ENCODE measurements at places on chromosomes 7 and 10. TPM values are rescaled to one million over a fixed set of nuclear protein-coding genes. Genes with fewer than 3 reads are reported as not detected.

- no peaks in the 10 kb centered on the region for H3K36me3 ChIP-seq
- H3K4me1 ChIP-seq = peaks cover 39% of the 10 kb centered on the region
- peak overlapping the region; percentile 71 for H3K4me3 ChIP-seq
- peak overlapping the region; percentile 66 for H3K27ac ChIP-seq
- H3K27me3 ChIP-seq = no peaks in the 10 kb centered on the region
Measured at GRCh38 chr10:75043256-75044131, 68.0 kb upstream of the SAMD8 start.

DNA sequence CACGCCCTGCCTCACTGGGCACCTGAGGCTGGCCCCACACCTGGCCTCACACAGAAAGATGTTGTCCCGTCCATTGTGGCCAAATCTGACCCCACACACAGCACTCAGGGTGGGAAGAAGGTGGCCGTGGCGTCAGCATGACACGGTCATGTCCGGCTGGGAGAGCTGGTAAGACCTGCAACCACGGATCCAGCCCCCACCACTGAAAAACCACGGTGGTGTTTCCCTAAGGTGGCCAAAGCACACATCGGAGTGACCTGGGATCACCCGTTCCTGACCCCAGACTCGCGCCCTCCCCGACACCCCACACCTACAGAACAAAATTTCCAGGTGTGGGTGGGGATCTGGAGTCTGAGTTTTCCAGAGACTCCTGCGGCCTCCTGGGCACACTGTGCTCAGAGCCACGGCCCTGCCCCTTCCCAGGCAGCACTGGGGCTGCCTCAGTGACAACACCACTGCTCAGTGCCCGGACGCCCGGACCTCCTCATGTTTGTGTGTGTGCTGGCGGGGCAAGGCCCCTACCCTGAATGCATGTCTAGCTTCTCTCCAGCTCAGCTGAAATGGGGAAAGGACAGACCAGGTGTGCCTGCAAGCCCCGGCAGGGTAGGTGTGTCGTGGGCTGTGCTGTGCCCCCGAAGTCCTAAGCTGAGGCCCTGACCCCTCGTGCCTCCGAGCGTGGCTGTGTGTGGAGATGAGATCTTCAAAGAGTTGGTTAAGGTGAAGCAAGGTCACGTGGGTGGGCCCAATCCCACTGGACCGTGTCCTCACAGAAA lies 36.1 kb downstream of the STK32C start:
- H3K4me3 ChIP-seq = no peak overlapping the region
- H3K36me3 ChIP-seq = no peaks in the 10 kb centered on the region
- no peaks in the 10 kb centered on the region for H3K27me3 ChIP-seq
- no peak for DNase-seq
- H3K4me1 ChIP-seq = no peaks in the 10 kb centered on the region
- no peak overlapping the region for H3K27ac ChIP-seq

DNA sequence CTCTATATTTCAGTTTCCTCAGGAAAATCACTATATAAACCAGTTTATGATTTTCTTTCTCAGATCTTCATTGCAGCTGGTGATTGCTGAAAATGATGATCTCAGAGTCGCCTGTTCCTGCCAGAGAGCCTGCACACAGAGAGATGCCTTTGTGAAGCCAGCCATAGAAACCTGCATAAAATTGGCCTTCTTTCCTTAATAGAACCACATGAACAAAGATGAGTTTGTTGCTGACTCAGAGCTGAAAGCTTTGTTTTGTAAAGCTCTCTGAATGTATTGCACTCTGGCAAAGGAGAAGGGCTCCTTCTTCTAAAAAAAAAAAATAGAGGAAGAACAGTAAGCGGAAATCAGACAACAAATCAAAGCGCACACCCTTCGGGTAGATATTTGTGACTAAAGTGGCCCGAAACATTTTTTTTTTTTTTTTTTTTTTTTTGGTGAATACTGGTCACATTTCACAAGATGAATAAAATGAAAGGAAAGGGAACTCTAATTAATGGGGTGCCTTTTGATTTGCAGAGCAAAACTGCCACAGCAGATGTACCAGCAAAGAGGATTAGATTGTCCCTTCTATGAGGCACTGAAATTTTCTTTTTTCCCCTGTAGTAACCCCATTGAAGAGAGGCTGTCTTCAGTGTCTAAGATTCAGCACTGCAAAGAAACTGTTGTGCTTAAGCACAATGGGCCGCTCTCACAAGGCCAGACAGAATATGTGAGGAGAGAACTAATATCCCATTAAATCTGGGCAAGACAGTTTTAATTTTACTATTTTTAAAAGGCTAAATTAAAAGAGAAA lies 75.1 kb upstream of the PTPRZ1 start:
- no peaks in the 10 kb centered on the region for H3K4me1 ChIP-seq
- H3K27me3 ChIP-seq = no peaks in the 10 kb centered on the region
- H3K4me3 ChIP-seq = no peak overlapping the region
- no peak overlapping the region for H3K27ac ChIP-seq
- DNase-seq = no peak

DNA sequence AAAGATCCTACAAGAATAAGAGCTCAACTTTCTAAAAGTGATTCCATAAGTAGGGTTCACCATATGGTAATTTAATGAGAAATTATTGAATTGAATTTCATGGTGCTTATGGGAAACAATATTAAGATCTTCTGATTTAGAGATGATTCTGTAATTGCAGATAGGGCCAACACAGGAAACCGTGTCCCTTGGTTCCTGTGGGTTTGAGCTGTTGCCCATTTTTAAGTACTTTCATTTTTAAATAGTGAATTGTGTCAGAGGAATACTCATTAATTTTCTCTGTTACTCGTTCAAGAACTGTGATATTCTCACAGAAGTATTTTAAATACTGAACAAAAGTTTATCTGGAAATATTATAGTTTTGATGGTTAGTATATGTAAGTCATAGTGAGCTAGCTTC lies 129.2 kb downstream of the SRI start:
- H3K27me3 ChIP-seq = no peaks in the 10 kb centered on the region
- no peak overlapping the region for H3K27ac ChIP-seq
- no peak overlapping the region for H3K4me3 ChIP-seq
- H3K36me3 ChIP-seq = no peaks in the 10 kb centered on the region
- H3K4me1 ChIP-seq = no peaks in the 10 kb centered on the region

DNA sequence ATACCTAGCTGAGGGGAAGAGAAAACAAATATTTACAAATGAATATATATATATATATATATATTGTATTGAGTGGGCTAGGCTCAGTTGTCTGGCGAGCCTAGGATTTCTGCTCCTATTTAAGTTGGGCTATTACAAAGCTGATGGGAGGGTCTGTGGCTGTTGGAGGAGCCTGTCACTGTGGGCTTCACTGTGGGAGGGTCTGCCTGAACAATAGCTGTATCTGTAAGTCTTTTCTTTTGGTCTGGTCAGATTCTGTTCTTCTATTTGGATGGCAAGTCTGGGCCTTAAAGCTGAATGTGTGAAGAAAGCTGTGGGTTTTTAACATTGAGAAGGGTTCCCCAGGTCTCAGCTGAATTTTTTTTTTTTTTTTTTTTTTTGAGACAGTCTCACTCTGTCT lies 220.6 kb upstream of the LYZL1 start:
- H3K27ac ChIP-seq = no peak overlapping the region
- H3K4me1 ChIP-seq = no peaks in the 10 kb centered on the region
- no peaks in the 10 kb centered on the region for H3K36me3 ChIP-seq
- peaks cover 3% of the 10 kb centered on the region for H3K27me3 ChIP-seq
- no peak overlapping the region for H3K4me3 ChIP-seq

DNA sequence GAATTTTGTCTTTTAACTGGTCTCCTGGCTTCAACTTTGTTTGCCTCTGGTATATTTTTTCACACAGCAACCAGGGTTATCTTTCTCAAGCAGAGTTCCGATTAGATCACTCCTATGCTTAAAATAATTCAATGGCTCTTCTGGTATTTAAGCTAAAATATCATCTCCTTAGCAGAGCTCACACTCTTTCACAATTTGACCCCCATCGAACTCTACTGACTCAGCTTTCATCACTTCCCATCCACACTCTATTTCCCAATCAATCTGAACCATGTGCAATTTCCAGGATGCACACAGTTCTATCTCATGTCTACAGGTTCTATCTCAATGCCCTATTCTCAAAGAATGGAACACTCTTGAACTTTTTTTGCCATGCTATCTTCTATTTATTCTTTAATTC lies 809.5 kb downstream of the GRID1 start:
- H3K36me3 ChIP-seq = no peaks in the 10 kb centered on the region
- no peaks in the 10 kb centered on the region for H3K4me1 ChIP-seq
- peaks cover 2% of the 10 kb centered on the region for H3K27me3 ChIP-seq
- no peak overlapping the region for H3K4me3 ChIP-seq

GRCh38 chr10:51095444-51095843 lies 21.2 kb downstream of the PRKG1 start:
- H3K4me3 ChIP-seq = no peak overlapping the region
- H3K27me3 ChIP-seq = no peaks in the 10 kb centered on the region
- DNase-seq = no peak
- no peak overlapping the region for H3K27ac ChIP-seq
- no peaks in the 10 kb centered on the region for H3K4me1 ChIP-seq
- H3K36me3 ChIP-seq = no peaks in the 10 kb centered on the region

DNA sequence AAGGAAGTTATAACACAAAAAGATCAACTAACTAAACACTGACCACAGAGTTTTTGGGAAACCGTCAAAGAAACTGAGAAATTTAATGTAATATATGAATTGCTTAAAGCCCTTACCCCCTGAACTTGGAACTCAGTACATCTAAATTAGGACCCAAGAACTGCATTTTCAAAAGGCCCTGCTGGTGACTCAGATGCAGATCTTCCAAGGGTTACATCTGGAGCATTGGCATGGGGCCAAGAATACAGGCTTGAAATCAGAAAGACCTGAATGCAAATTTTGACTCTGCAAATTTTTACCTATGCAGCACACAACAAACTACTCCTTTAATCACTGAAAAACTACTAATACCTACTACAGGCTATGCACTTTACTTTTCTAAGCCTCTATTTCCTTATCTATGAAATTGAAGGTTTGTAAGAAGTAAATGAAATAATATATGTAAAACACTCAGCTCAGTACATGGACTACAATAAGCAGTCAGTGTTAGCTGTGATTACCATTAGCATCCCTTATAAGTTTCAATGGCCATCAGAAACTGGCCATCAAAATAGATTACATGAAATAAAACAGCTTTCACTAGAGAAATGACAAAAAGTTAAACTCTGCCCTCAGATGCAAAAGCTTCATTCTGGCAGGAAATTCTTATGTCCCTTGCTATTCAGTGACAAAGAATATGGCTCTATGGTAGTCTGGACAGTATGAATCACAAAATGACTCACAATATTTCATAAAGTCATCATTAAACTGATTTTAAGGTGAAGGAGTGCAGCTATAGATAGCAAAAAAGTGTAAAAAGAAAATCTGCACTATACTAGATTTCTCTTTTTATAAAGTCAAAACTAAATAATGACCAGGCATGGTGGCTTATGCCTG lies 43.6 kb downstream of the NSUN6 start:
- no peaks in the 10 kb centered on the region for H3K27me3 ChIP-seq
- H3K4me1 ChIP-seq = peaks cover 9% of the 10 kb centered on the region
- no peak for DNase-seq
- no peak overlapping the region for H3K4me3 ChIP-seq

Gene SLC25A13
- 18.5 TPM for total RNA-seq

Gene OR9A2
- total RNA-seq = not detected

Gene SCIN
- not detected for total RNA-seq

Gene PNLIPRP3
- not detected for total RNA-seq

Gene LIPJ
- not detected for total RNA-seq

Gene SH3PXD2A
- 10.4 TPM for total RNA-seq

Gene KLF14
- not detected for total RNA-seq
